SW 1271 (cell line): ENCODE measurements at places on chromosomes 7 and 10.

- DNase-seq: no peak
These were observed 66.7 kb upstream of the PODXL start for GRCh38 chr7:131623154-131623553.

DNA sequence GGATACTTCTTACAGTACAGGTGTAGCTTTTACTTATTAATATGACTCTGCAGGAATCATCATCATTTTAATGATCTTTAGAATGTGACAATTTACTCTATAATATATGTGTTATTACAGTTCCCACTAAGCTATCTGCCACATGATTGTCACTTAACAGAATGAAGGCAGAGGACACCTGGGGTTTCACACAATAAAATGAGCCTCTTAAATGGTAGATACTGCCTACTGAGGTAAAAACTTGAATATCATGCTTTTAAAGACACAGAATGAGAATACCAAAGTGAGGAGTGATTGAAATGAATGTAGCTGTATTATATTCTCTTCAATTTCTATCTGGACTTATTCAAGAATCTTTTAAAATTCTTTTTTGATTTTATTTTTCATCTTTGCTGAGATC is 1255.3 kb upstream of the LRRN3 start:
- DNase-seq: no peak

GRCh38 chr10:62719061-62719460 is 85.5 kb upstream of the ADO start:
- DNase-seq: no peak

DNA sequence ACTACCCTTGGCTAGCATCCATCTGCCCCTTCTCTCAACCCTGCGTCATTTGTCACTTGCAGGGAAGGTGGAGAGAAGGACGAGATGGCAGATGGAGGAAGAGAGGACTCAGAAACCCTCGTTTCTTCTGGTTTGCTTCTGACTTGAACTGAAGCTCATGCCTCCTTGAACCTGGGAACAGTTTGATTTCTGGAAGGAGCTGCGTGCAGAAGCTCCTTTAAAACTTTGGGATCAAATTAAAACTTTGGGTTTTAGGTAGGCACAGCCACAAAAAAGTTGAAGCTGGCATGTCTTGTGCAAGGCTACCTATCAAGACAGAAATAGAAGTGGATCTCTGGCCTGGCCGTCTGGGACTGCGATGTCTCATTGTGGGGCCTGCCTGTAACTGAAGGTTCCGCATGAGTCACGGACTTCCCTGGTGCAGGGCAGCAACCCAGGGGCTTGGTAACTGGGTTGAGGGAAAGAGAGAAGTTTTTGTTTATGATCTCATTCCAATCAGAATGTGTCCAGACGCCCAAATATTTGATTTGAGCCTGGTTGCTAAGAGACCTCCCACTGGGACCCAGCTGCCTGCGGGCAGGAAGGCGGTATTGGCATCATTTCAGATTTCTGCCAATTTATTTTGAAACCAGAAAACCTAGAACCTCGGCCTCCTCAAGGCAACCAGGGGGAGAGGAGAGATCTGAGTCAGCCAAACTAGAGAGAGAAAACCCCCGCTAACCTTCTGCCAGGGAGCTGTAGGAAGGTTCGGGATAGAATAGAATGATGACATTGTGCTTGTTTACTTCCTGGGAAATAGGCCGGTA is 15.8 kb upstream of the CAMK1D start:
- DNase-seq: peak; percentile 59

DNA sequence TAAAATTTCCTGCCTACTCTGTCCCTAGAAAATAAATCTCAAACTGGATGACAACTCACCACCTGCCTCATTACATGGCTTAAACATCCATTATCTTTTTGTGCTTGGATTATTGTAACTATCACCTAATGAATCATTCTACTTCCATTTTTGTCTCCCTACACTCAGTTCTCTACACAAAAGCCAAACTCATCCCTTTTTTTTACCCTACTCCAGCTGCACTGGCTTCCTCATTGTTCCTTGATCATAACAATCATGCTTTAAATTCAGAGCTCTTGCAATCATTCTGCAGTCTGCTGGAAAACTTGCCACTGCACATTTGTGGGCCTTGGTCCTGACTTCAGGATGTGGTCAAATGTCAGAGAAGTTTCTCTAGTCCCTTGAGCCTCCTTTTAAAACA is 280.0 kb downstream of the DGKB start:
- no peak for DNase-seq
